Activated naive CD4-positive, alpha-beta T cell treated with anti-CD3 and anti-CD28 coated beads for 36 hours (primary cell): ENCODE measurements at places on chromosomes 12 and 14. TPM values are rescaled to one million over a fixed set of nuclear protein-coding genes. Genes with fewer than 3 reads are reported as not detected.

DNA sequence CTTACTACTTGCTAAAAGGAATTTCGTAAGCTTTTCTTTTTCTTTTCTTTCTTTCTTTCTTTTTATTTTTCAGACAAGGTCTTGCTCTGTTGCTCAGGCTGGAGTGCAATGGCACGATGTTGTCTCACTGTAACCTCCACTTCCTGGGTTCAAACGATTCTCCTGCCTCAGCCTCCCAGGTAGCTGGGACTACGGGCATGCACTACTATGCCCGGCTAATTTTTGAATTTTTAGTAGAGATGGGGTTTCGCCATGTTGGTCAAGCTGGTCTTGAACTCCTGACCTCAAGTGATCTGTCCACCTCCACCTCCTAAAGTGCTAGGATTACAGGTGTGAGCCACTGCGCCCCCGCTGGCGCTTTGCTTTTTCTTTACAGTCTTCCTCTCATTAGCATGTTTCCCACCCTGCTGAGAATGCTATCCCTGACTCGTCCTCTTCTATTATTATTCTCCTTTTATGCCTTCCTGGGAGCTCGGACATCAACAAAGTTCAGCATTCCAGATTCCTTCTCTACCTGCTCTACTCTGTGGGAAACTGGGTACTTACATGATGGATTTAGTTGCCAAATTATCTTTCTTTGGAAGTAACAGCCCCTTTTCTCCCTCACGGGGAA, 3.1 kb downstream of the MTHFD1 start:
- DNase-seq: no peak

DNA sequence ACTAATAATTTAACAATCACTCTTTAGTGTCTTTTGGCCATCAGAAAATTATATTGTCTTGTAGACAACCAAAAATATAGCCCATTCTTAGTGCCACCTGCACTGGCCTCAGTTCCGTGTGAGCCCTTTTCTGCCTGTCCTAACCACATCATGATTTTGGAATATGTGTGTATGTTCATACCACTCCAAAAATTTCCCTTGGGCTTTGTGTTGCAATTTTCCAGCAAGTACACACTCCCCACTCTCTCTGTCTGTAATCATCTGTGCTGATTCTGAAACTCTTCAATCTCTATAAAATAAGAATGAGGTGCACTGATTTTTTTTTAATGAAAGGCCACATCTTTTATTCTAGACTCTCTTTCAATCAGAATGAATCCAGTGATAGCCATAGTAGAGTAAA, 196.0 kb downstream of the PIK3C2G start:
- DNase-seq: no peak

- no peak for DNase-seq
Measured at GRCh38 chr12:571795-572531, 91.3 kb downstream of the NINJ2 start.

DNA sequence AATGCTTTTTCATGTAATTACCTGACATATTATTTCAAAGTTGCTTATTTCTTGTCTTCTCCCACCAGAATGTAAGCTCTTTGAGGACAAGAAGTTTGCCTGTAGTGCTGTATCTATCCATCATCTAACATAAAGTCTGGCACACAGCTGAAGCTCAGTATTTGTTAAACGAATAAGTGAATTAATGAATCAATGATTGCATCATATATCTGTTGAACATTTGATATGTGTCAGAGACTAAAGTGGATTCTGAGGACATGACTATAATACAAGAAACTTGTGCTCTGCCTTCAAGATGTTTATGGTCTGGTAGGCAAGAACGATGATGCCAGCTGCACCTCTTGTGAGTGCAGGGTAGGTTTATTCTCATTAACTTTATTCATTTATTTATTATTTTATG, 115.4 kb upstream of the SCAF11 start:
- no peak for DNase-seq

- DNase-seq: no peak
Measured at GRCh38 chr14:92610849-92611271, 97.3 kb downstream of the RIN3 start.

GRCh38 chr12:59452259-59452658, 143.6 kb upstream of the SLC16A7 start:
- no peak for DNase-seq

DNA sequence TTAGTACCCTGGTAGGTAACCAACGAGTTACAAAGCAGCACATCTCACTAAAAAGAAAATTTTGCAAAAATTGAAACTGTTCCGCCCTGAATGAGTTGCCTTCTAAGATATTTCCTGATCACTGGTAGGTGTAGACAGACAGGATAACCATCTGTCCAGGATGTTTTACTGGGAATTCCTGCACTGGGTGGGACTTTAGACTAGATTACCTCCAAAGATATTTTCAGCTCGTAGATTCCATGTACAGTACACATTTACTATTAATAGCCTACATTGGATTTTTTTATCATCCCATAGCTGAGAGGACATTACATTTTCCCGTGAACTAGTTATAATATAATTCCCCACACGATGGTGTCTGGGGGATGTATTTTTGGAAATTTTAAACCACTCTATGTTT, 139.6 kb downstream of the DYRK2 start:
- no peak for DNase-seq

- no peak for DNase-seq
Measured at GRCh38 chr12:5522432-5523335, 90.8 kb downstream of the NTF3 start.

The LHX5 gene
- total RNA-seq: not detected

The KCNJ8 gene
- not detected for total RNA-seq

The PRB2 gene
- not detected for total RNA-seq

The DLGAP5 gene
- total RNA-seq: 117 TPM

The KERA gene
- not detected for total RNA-seq

The CLEC2D gene
- total RNA-seq: 184 TPM
